ENCODE measurements at places on chromosomes 1 and 21.
A peak's percentile ranks its signal among the peaks of the same experiment; 100 is the strongest.

GRCh38 chr1:69271587-69272125 is 296.1 kb upstream of the LRRC7 start:
- no peak for DNase-seq

DNA sequence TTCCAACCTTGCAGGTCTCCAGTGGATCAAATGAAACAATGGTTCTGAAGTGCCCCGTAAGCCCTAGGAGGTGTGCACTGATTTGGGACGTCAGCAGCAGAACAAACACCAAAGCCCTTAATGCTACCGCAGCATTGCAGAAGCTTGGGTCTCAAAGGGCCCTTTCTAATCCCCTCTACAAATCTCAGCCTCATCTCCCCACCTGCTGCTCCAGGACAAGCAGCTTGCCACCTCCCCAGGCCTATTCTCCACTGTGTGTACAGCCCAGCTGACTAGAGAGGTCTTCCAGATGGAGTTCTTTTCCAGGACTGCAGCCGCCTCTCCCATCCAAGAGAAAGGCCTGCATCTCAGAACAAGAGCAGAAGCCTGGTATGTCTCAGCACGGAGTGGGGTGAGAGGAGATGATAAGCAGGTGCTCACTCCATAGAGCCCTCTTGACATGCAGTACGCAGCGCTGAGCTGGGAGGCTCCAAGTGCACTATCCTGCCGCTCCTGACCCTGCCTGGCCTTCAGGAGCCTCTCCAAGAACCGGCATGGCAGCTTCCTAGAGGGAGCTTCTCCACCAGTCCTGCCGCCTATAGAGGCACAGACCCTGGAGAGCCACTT is 46.3 kb downstream of the MRPL37 start:
- DNase-seq = no peak

DNA sequence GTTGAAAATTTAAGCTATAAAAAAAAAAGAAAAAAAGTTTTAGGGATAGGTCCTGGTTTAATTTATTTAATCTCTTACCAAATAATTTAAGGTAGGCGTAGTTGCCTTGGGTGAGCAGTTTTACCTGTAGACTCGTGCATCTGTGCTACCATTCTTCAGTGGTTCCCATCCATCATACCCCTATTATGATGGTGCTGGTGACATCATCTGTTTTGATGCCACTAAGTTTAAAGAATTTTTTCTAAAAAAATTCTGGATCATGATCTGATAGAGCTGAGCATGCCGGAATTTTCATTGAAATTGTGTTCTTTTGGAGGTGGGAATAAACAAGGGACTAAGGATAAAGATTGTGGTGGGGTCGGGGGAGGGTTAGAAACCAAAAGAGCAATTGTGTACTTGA is 15.7 kb downstream of the LAMC1 start:
- DNase-seq = no peak

DNA sequence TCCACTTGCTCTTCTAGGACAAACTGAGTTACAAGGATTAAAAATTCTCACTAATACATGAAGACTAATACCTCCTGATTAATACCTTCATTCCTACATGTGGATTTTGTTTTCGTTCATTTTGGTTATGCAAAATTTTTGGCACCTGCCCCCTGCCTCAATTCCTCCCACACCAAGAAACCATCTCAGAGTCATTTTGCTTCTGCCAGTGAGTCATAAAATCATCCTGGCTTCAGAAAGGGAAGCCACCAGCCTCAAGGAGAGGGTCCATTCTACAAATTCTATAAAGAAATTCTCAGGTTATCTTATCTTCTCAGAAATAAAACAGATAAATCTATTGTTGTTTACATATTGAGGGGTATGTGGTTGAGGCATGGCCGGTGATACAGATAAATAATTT is 103.2 kb upstream of the COA6 start:
- no peak for DNase-seq

DNA sequence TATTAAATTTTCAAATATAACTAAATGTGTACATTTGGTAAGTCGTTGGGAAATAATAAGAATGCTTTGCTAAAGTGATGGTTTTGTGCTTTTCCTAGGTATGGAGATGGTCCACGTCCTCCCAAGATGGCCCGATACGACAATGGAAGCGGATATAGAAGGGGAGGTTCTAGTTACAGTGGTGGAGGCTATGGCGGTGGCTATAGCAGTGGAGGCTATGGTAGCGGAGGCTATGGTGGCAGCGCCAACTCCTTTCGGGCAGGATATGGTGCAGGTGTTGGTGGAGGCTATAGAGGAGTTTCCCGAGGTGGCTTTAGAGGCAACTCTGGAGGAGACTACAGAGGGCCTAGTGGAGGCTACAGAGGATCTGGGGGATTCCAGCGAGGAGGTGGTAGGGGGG is 47.8 kb downstream of the DHX9 start:
- DNase-seq = no peak

DNA sequence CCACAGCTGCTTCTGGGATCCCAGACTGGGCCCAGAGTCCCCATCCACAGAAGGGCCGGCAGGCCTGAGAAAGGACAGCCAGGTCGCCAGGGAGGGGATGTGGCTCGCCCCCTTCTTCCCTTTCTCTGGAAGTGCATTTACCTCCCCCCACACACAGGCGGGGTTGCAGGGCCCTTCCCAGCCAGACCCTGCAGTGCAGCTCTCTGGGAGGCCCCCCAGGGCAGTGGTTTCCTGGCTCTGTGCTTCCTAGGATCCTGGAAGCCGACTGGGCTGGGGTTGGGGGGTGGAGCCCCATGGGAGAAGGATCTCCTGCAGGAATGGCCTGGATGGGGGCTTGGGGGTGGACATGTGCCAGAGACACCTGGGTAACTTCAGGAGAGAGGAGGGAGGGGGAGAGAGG is 4.2 kb upstream of the COL6A1 start:
- no peak for DNase-seq

DNA sequence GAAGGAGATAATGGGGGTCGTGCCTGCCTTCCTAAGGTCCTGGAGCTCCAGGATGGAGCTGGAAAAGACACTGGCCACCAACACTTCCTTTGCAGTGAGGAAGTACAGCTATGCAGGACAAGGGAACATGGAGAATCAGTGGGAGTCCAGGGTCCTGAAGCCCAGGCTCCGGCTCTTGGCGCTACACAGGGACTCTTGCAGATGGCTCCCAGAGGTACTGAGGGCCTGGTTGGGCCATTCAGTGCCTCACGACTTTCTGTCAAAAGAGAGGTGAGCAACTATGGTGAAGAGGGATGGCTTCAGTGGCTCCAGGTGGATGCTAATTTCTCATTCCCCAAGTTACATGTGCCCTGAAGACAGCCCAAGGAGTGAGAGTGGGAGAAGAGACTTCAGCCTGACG is 1.8 kb upstream of the ETNK2 start:
- DNase-seq = no peak

DNA sequence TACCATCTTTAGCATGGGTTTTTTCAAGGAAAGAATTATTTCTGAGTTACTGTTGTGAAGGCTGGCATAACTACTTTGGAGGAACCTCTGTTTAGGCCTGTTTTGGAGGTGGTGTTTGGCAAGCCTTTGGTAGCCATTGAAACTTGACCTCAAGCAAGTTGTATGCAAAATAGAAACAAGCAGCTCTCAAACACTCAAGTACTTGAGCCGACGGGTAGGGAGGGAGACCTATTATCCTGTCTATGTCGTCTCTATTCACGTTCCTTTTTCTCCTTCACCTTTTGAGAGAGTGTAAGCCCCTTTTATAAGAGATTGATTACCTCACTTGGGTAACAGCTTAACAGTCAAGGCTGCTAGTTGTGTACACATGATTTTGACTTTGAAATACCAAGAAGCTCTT is 878.3 kb upstream of the CXADR start:
- DNase-seq = no peak

GRCh38 chr21:37159053-37159776 is 86.2 kb downstream of the TTC3 start:
- DNase-seq = peak; percentile 51

- DNase-seq = no peak
These were observed 42.5 kb downstream of the NPHP4 start for GRCh38 chr1:5949761-5950100.

GRCh38 chr1:217029281-217030157 is 306.3 kb upstream of the ESRRG start:
- peak; percentile 44 for DNase-seq

- DNase-seq = no peak
These were observed 69.3 kb downstream of the KCTD3 start for GRCh38 chr1:215636258-215636965.

DNA sequence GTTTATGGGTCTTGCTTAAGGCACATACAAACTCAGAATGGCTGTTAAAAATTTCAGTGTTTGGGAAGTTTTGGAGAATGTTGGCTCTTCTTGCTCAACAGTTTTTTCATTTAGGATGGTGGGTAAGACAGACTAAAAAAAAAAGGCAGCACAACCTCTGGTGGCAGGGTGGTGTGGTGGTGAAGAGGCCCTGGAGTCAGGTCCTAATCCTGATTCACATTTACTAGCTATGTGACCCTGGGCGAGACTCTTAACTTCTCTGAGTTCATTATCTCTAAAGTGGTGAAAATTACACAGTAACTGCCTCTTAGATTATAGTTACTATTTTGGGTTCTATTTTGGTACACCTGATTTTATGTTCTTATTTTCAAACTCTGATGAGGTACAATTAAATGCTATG is 11.6 kb downstream of the UAP1 start:
- no peak for DNase-seq

DNA sequence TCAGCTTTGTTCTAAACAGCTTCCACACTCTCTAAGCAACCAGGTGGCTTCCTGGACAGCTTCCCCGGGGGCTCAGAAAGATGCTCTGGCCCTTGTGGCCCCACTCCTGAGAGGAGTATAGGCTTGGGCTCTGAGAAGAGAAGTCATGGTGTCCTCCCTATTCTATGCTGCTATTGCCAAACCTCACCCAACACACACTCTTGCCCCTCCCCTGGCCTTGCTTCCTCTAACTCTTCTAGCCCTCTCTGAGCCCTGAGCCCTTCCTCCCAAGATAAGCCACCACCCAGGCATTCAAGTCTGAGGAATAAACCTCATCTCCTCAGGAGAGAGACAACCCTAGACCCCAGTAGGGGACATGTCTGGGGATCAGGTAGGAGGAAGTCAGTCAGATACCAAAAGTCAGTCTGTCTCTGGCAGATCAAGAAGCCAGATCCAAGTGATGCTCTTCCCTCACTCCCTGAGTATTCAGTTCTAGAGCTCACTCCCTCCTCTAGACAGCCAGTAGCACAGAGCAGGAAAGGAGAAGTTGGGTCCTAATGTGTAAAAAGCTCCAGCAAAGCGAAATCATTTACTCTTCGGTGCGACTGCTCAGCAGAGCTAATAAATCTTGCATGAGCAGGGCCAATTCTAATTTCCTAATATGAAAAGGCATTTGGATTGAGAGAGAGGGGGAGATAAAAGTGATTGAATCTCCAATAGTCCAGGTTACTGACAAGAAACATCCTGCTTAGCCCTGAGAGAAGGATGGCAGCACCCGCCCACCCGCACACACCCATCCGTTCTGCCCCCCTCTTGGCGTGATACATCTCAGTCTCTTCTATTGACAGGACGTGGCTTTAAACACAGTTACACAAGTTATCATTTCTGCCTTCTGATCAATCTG is 50.5 kb downstream of the DMAP1 start:
- no peak for DNase-seq

DNA sequence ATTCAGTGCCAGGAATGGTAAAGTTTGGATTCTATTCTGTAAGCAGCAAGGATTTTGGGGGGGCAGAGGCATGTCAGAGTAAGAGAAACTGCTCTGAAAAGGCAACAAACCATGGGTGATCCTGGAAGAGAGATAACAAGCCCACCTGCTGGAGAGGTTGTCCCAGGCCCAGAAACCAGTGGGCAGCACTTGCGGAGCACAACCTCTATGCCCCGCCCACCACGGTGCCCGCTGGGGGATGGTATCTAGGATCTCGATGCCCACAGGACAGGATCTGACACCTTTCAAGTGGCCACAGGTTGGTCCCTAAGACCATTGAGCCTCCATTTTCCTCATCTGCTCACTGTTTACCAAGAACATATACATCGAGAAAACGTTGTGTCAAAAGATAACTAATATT is 20.3 kb upstream of the MUL1 start:
- DNase-seq = no peak

- no peak for DNase-seq
These were observed 4.4 kb upstream of the KCNC4 start for GRCh38 chr1:110205591-110206155.

DNA sequence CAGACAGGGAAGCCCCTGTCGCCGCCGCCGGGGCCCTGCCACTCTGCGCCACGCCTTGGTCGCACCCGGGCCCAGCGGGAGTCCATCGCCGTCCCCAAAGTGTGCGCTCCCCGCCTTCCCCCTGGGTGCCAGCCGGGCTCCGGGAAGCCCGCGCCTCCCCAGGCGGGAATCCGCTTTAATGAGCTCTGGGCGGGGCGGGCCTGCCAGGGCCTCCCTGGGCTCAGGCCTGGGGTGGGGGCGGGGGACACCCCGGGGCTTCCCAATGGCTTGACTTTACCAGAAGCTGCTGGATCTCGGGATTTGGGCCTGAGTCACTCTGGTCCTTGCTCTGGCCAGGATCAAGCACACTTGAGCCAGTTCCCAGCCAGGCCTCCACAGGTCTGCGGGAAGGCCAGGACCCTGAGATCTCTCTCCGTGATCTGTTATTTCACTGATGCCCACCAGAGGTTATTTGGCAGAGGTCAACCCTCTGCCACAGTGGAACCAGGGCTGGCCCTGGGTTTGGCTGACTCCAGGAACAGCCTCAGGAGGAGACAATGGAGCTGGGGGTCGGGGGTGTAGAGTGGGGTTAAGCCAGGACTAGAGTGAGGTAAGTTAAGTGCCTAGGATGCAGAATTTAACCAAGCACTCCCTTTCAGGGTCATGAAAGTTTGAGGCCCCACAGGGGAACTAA is 178.4 kb upstream of the EDN2 start:
- DNase-seq = no peak

GRCh38 chr1:209670441-209671082 is 4.7 kb upstream of the G0S2 start:
- no peak for DNase-seq

GRCh38 chr1:45306905-45307304 is 19.8 kb upstream of the HPDL start:
- DNase-seq = no peak

Data from AG04450 (cell line).